ENCODE measurements at places on chromosomes 12 and 14.
A peak's percentile ranks its signal among the peaks of the same experiment; 100 is the strongest.

DNA sequence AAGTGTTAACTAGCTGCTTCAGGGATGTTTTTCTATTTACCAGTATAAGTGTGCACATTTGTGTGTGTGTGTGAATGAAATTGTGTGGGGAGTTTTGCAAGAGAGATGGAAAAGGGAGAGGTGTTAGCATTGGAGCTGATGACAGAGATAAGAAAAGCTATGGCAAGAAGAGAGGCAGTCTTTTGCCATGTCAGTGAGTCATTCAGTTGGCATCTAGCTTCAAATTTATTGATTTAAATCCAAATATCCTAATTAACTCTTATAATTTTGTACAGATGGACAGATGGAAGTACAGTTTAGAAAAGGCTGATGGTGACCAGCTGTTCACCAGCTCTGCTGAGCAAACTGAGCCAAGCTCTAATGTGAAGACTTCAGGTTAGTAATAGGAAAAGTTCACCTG is 3.3 kb upstream of the BHLHE41 start:
- no peak for DNase-seq

DNA sequence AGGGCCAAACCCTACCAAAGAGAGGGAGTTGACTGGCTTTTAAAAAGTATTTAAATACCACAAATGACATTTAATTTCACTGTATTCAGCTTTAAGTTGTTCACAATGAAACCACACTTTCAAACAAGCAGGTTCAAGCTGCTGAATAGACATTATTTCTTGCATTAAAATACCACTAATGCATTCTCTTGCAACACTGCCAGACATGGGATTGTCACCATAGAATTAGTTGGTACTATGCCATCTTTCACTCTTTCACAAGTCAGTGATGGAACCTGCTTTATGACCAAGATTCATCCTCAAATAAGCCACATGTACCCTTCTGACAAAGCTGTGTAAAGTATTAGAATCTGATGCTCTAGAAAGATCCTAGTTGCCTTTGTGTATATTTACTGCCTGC is 239.4 kb downstream of the PAWR start:
- DNase-seq: no peak

- DNase-seq: no peak
Measured at GRCh38 chr14:89630101-89630829, 213.2 kb upstream of the FOXN3 start.

- DNase-seq: no peak
Measured at GRCh38 chr12:79645235-79645630, 45.5 kb downstream of the PAWR start.

DNA sequence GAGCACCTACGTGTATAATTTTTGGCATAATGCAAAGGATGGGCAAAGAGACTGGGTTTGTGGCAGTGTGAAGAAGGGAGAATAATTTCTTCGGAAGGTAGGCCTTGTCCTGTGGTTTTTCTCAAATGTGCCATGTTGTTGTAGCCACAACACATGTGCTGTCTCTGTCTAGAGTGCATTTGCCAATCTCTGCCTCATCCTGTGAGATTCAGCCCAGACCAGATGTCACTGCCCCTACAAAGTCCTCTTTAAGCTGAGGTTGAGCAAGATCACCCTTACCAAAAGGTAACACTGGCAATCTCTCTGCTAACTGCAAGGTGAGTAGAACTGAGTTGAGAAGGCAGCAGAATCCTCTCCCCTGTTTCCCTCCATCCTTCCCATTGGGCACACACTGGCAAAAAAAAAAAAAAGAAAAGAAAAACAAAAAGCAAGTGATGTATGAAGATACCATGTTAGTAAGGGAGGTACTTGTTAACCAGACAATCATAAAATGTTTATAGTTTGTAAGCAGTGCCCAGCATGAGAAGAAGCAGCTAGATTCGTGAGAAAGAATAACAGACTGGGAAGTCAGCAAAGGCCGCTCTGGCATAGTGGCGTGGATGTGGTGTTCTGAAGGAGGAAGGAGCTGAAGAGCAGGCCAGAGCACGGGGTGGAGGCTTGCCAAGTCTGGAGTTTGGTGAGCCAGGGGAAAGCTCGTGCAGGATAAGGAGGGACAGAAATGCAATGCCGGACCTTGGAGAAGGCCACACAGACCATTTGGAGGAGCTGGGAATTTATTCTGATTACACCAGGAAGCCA is 18.9 kb downstream of the DYRK2 start:
- no peak for DNase-seq

- DNase-seq: no peak
Measured at GRCh38 chr12:72277415-72277814, 5.2 kb downstream of the TRHDE start.

DNA sequence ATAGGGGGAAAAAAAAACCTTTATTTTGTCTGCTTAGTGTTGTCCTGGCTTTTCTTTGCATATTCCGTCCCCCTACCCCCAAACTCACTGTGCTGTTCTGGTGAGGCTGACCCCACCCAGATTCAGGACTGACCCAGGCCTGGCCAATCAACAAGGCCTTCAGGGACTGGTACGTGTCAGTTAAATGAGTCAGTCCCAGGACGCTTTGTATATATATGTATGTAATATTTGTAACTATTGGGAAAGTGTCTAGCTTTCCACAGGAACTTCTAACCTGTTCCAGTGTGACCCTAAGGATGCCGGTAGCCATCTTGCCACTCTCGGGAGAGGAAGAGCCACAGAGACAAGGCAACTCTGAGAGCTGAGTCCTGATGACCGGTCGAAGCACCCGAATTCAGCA is 107.4 kb downstream of the VCPKMT start:
- no peak for DNase-seq

DNA sequence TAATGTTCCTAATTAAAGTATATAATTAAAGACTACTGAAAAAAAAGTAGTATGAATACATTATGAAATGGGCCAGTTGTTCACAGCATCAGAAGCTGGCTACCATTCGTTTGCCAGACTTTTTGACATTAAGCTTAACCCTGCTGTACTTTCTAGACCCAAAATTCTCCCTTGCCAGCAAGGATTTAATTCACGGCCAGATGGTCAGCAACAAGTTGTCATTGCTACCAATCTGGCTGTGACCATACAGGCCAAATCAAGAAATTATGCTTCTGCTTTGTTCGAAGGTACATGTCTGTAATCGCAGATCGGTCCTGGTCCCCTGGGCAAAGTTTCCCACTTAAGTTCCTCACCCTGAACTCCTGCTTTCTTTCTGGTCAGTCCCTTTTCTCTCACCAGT is 217.7 kb upstream of the ATXN7L3B start:
- DNase-seq: no peak

GRCh38 chr12:13345722-13346121 is 149.2 kb downstream of the EMP1 start:
- no peak for DNase-seq

GRCh38 chr12:2891240-2892053 is 756 bp downstream of the TULP3 start:
- DNase-seq: no peak

DNA sequence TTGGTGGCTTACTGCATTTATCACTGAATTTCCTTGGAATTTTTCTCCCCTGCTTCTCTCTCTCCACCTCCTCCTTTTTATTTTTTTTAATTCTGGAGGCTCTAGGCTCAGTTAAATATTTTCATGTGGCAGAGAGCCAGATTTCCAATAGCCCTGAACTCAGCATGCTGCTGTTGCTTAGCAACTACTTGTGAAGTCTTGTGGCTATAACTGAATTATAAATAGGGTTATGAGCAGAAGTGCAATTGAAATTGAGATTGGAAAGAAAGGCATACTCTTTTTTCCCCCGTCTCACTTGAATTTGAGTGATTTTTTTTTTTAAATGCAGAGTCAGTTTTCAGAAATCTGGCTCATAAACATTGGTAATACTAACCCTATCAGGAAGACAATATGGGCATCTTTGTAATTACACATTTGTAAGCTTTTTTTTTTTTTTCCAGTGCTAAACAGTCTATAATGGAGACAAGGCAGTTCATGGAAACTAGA is 38.3 kb downstream of the ATF7IP start:
- peak; percentile 13 for DNase-seq

GRCh38 chr14:53596853-53597525 is 359.6 kb downstream of the BMP4 start:
- DNase-seq: no peak

DNA sequence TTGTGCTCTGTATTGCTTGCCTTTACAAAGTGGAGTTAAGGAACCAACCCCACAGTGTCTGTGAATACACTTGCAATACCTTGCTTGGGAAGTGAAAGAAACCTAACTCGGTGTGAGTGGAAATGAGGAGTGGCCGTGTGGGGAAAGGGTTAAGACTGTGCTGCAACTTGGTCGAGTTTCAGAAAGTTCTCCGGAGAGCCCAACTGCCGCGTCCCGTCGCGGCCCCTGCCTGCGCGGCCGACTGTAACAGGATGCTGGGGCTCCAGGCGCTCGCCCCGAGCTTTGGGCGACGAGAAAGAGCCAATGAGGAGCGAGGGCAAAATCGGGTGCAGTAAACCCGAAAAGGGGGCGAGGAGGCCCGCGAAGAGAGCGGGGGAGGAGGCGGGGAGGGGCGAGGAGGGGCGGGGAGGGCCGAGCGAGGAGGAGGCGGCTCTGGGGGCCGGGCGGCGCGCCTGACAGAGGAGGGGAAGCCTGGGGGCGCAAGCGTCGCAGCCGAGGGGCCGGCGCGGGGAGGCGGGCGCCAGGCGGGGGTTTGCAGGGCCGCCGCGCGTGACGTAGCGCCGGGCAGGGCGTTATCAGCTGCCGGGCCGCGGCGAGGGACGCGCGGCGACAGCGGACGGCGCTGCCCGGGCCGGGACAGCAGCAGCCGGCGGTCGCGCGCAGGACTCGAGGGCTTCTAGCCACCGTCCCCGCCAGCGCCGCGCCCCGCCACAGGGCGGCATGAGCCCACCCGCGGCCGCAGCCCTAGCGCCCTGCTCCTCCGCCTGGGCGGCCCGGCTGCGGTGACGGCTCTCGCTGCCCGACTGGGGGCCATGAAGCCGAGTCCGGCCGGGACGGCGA is at the start of gene DACT1:
TSS of gene DACT1 (plus strand) at position 572 of the 840 bp plus-strand sequence. CDS start at position 813, 241 bp downstream.
- peak; percentile 41 for DNase-seq

DNA sequence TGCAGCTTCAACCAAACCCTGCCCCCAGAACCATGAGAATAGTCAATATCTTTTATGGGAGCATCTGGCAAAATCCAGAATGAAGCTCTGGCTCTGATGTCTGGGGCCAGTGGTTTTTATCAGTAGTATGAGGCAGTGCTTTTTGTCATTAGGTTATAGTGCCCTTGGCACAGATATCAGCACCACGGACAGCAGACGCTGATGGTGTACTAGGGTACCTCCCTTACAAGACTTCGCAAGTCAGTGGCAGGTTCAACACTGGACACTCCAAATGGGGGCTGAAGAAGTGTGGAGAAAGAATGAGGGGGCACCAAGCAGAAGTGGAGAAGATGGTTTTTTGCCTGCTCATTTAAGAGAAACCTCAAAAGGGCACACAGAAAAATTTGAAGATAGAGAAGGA is 68.2 kb upstream of the E2F7 start:
- DNase-seq: no peak

- no peak for DNase-seq
Measured at GRCh38 chr12:26369588-26369987, 174.2 kb downstream of the SSPN start.

DNA sequence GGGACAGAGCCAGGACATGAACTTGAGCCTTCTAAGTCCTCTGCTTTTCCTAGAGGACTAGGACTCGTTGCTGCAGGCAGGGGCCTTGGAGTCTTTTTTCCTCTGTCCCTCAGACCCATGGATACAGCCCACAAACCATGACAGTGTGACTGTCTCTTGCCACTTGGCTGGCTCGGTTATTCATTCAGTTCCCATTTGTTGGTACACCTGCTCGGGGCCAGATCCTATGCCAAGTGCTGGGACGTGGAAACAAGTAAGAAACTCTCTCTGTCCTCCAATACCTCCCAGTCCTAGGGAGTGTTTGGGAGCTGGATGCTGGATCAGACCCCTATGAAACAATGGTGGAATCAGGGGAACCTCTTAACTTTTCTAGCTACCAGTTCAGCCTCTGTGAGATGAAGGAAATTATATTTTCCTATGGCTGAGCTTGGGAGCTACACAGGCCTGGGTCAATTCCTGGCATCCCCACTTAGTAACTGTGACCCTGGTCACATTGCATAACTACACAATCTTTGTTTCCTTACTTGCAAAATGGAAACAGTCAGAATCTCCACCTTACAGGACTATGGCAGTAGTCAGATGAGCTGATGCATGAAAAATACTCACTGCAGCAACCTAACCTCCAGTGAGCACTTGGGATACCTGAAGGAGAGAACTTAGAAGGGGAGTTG is 106.3 kb upstream of the VRK1 start:
- no peak for DNase-seq

DNA sequence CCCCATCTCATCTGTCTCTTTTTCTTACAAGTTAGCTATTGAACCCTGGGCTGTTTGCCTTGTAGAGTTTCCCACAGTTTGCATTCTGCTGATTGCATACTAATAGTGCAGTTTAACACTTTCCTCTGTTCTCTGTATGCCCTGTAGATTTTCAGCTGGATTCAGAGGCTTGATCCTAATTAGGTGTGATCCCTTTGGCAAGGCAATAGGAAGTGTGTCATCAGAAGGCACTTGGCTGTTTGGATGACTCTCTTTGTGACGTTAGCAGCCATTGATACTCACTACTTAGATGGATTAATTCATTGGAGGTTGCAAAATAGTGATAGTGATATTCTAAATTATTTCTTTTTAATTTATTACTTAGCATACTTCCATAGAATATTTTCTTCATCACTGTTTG is 33.6 kb downstream of the FUT8 start:
- no peak for DNase-seq

DNA sequence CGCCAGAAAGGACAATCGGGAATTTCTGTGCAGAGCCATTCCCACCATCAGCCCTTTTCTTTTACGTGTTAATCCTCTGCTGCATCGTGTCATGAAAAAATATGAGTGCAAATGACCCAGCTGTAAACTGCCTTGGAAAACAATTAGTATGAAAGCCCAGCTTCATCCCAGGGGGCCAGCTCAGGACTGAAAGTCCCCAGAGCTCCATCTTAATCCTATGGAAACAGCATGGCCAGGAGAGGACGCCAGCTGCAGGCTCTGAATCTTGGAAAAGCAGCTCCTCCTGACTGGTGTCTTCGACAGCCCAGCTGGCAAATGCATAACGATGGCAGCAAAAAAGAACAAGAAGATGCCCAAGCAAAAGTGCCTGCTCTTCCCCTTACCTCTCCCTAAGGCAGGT is 191.5 kb downstream of the NTF3 start:
- DNase-seq: no peak

- DNase-seq: no peak
Measured at GRCh38 chr12:29427964-29428363, 47.0 kb upstream of the ERGIC2 start.

GRCh38 chr12:120239776-120240494 is 25.6 kb downstream of the PXN start:
- DNase-seq: no peak

DNA sequence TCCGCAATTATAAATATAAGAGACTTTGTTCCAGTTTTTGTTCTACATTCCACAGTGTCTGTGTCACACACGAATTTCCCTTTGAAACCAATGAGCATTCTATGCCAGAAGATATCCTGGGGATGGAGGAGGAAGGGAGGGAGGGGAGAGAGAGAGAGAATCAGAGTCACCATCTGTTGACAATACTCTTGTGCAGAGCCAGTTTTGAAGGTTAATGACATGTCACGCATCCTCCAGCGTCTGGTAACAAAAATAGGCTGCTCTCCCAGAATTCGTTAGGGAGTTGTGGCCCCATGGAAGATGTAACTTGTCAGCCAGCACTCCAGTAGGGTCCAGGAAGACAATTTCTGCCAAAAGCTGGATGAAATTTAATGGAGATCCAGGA is 213.5 kb upstream of the KRR1 start:
- no peak for DNase-seq

GRCh38 chr12:111287125-111287900 is 81.6 kb downstream of the PHETA1 start:
- DNase-seq: peak; percentile 43

GRCh38 chr12:104720339-104721038 is 237.6 kb downstream of the SLC41A2 start:
- no peak for DNase-seq
